Activated B cell treated with CpG ODN at 0.5 μM for 24 hours (primary cell): ENCODE measurements at places on chromosomes 2 and 18. TPM values are rescaled to one million over a fixed set of nuclear protein-coding genes. Genes with fewer than 3 reads are reported as not detected.

TGFA gene
- total RNA-seq: 0.31 and 0.51 TPM in 2 replicates

GAREM2 gene
- total RNA-seq: 2.2 and 3.1 TPM in 2 replicates

MAPK4 gene
- total RNA-seq: not detected in 2 replicates

IL36B gene
- total RNA-seq: not detected in 2 replicates

PRKAG3 gene
- not detected in 2 replicates for total RNA-seq

C1QL2 gene
- not detected in 2 replicates for total RNA-seq
